ENCODE measurements at places on chromosomes 5 and 9. TPM values are rescaled to one million over a fixed set of nuclear protein-coding genes. Genes with fewer than 3 reads are reported as not detected.

GRCh38 chr9:137804908-137805630 is 72.5 kb upstream of the CACNA1B start:
- peak; percentile 55 for ATAC-seq

DNA sequence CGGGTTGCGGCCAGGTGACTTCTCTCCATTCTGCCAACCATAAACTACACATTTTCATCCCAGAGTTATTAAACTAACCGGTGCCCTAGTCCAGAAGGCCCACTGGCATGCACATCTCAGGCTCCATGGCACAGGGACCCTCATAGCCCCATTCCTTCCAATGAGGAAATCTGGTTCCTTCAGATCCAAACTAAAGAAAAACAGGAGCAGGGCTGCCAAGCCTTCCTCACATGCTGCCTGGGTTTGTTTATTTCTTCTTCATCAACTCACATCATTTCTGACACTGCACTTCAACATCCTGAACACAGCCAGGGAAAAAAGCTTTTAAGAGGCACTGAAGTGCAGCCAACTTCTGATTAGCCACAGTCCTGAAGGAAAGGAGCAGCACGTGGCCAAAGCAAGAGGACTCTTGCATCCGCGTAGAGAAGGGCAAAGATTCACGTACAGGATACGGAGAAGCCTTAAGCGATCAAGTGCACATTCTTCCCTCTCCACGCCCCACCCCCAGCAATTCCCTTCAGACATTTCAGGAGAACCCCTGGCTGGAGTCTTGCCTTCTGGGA is 22.5 kb downstream of the LHFPL2 start:
- no peak for ATAC-seq

Gene SMC2
- total RNA-seq = 25.3 TPM

Gene OBP2B
- total RNA-seq = 0.62 TPM

DNA sequence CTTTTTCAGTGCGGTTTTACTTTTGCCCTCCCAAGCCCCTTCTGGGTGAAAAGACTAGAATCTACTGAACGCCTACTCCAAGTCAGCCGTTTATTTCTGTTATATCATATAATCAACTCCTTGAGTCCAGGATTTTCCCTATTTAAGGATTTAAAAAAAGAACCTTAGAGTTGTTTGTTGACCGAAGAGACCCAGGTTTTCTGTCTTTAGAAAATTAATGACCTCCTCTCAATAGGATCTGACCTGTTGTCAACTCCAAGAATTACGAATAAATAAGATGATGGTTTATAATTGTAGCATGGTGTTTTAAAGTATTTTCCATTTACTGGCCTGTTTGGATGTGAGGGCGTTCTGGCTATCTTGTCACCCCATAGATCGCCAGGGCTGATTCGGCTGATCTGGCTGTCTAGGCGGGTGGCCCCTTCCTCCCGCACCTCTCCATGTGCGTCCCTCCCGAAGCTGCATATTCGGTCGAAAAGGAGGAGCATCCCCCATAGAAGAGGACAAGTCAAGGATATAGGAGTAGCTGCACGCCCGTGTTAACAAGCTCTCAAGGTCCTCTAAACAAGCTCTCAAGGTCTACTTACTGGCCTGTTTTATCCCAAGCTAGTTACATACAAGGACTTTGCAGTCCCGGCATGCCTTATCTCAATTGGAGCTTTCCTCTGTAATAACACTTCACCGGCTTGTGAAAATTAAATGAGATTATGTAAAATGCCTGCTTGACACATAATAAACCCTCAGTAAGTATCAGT is 1.1 kb upstream of the UBAP2 start:
- no peak for ATAC-seq

DNA sequence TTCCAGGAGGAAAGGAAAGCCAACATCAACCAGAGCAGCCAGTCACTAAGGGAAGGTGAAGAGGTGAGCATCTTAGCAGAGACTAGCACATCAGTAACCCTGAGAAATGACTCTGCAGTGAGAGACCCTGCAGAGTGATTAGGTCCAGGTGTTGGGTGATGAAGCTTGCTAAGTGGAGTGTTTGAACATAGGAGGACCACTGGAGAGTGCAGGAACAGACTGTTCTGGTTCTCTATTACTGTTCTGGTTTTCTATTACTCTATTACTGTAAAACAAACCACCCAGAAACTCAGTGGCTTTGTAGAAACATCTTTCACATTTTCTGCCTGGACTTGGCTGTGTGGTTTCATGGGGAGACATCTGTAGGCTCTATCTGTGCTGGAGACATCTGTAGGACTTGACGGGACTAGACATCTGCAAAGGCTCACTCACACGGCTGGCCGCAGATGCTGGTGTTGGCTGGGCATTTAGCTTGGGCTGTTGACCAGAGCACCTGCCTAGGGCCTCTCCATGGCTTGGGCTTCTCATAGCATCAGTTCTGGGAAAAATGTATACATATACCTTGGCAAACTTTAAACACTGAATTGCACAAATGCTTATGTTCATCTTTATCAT is 33.4 kb upstream of the SPATA31E1 start:
- ATAC-seq = no peak

Gene SHISAL2B
- 0.54 TPM for total RNA-seq

GRCh38 chr9:123191680-123192079 is 76.7 kb downstream of the STRBP start:
- ATAC-seq = peak; percentile 73

Data from motor neuron (in vitro differentiated cells).